NK-92 treated with Interleukin-12 subunit alpha and Interleukin-12 subunit beta, amount 100 ng/mL, for 24 hours (cell line): ENCODE measurements at places on chromosomes 16 and 17.

GRCh38 chr17:75591722-75592302, 4.2 kb downstream of the MYO15B start:
- DNase-seq: no peak

- no peak for DNase-seq
These were observed 118.4 kb upstream of the NOG start for GRCh38 chr17:56475116-56475515.

DNA sequence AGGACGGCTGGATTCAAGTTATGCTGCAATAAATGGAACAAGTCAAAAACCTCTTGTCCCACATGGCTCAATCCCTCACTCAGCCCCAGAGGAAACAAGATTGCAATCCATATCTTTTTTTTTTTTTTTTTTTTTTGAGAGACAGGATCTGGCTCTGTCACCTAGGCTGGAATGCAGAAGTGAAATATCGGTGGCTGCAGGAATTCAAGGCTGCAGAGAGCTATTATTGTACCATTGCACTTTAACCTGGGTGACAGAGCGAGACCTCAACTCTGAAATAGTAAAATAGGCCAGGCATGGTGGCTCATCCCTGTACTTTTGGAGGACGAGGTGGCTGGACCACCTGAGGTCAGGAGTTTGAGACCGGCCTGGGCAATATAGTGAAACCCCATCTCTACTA, 2.7 kb upstream of the PDE6G start:
- DNase-seq: no peak

- DNase-seq: no peak
These were observed 416.3 kb upstream of the CDH5 start for GRCh38 chr16:65950211-65950610.

- DNase-seq: no peak
These were observed 107.6 kb upstream of the HLF start for GRCh38 chr17:55157165-55157564.

DNA sequence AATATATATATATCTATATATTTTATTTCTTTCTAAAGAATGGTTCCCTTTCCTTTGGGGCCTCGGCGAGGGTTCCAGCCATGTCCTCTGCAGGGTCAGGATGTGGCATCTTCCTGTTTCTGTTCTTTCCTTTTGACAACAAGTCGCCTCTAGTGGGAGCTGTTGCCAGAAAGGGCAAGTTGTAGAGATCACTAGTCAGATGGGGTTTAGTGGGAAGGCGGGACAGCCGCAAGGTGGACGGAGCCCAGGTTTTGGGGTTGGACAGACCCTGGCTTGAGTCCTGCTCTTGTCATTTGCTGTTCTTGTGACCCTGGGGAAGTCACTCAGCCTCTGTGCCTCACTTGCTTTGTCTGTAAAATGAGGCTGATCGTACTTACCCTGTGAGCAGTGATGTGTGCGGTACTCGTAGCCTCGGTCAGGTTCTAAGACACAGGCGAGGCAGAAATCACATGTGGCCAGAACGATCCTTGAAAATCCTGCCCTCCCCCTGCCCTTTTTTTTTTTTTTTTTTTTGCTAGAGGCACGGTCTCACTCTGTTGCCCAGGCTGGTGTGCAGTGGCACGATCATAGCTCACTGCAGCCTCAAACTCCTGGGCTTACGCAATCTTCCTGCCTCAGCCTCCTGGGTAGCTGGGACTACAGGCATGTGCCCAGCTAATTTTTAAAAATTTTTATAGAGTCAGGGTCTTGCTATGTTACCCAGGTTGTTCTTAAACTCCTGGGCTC, 80.1 kb downstream of the ABCC6 start:
- DNase-seq: no peak

GRCh38 chr17:78665952-78666920, 89.0 kb upstream of the DNAH17 start:
- no peak for DNase-seq

GRCh38 chr16:89449726-89450335, 40.5 kb downstream of the ANKRD11 start:
- DNase-seq: no peak
